NCI-H2081 (cell line): ENCODE measurements at places on chromosomes 6 and 20.

- no peak for DNase-seq
Observed at GRCh38 chr6:33714385-33715040, 3.0 kb upstream of the UQCC2 start.

DNA sequence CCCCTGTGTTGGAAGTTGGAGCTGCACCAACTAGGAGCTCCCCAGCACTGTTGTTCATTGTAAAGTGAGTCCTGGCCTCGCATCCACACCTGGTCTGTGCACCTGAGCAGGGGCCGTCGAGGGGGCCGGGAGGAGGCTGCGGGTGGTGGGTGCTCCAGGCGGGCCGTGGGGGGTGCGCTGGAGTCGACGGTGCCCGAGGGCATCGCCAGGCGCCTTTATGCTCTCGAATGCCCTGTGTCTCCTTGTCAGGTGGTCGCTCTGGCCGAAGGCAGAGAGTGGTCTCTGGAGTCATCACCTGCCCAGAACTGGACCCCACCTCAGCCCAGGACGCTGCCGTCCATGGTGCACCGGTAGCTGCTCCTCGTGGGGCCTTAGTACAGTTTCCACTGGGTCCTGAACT lies 4.3 kb downstream of the ARFGAP1 start:
- no peak for DNase-seq

- no peak for DNase-seq
Observed at GRCh38 chr6:14386668-14387067, 269.1 kb downstream of the CD83 start.

- no peak for DNase-seq
Observed at GRCh38 chr6:33273924-33274902, 2.3 kb downstream of the RPS18 start.
